ENCODE measurements at places on chromosomes 1 and 21.

DNA sequence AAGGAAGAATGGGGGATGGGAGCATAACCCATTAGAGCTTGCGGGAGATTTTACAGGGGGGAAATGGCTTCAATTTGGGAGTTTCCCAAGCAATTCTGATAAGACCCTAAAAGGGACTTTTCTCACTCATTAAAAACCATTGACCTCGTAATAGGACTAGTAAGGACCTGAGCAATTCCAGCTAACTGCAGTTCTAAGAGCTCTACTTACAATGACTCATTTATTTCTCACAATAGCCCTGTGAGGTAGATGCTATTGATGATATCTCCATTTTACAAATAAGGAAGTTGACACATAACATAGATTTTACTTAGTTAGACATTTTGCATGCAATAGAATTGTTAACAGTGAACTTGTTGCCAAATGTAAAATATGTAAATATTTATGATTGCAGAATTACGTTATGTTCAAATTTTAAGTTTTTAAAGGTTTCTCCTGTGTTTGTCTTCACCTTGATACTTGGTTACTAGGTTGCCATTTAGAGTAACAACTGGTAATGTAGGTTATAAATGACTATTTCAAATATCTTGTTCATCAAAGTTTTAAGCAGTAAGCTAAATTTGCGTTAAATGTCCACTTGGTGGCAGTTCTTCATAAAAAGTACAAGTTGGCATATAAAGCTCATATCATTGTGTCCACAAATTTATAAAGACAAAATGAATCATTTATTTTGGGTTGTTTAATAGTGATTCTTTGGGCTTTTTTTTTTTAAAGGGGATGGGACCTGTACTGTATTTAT lies 182.0 kb downstream of the PLA2G4A start:
- no peak for DNase-seq

DNA sequence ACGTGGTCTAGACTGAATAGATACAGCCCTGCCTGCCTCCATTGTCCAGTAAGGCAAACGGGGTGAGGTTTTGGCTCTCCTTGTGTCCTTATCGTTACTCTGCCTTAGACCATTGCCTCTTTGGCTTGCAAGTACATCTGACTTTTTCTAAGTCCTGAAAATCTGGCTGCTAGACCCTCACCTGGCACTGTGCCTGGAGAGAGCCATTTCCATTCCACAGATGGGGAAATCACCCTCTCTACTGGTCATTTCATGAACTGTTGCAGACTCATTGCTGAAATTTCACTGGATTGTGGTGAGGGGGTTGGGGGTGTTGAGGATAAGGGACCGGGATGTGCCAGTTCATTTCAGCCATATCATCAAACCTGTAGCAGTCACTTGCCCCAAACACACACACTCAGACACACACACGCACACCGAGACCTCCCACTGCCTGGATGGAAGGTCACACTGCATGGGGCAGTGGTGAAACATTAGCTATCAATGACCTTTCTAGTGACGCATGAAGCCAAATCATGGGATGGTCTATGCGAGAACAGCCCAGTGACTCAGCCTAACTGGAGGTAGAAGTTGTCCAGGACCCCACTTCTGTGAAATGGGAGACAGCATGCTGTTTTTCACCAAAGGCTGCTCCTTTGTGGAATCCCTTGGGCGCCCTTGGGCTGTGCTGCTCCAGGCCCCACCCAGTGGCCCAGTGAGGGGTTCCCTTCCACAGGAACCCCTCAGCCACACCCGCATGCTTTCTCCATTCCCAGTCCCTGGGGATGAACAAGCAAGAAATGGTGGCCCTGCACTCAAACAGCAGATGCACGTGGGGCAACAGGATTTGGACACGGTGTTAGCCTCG lies 34.9 kb upstream of the VASH2 start:
- no peak for DNase-seq

DNA sequence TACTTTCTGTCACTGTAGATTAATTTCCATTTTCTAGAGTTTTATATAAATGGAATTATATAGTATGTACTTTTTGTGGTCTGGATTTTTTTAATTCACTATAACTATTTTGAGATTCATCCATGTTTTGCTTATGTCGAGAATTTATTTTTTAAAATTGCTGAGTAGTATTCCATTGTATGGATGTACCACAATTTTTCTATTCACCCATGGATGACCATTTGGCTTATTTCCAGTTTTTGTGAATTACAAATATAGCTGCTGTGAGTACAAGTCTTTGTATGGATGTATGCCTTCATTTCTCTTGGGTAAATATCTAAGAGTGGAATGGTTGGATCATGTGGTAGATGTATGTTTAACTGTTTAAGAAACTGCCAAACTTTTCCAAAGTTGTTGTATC lies 3.7 kb upstream of the THEM4 start:
- no peak for DNase-seq

DNA sequence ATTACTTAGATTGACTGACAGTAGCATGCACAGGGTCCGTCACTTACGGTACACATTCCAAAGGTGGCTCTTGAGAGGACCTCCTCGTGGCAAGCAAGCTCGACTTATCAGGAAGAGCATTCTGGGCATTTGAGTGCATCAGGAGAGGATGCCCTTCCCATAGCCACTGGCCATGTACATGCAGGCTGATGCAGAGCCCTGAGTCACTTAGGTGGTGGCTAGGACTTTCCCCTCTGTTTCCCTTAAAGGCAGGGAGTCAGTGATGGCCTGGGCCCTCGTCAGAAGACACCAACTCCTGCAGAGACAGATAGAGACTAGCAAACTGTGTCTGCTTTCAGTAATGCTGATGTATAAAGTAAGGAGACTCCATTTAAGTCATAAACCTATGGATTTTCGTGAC lies 12.9 kb downstream of the EXO1 start:
- no peak for DNase-seq

DNA sequence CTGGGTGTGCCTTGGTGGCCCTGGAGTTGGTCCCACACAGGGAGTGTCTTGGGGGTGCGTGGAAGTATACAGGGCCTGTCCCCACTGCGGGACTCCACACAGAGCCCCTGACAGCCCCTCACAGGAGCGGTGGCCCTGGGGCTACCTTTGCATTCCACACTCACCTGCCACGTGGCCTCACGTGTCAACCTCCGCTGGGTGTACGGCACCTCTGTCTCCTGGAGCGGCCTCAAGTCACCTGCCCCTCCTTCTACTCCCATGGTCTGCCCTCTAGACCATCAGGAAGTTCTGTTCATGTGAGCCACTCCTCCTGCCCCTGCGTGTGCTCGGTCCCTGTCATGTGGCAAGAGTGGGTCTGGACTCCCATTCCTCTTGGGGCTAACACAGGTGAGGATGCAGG lies 58.6 kb downstream of the FAAP20 start:
- DNase-seq: no peak

- DNase-seq: no peak
Observed at GRCh38 chr1:53069265-53069662, 7.3 kb downstream of the PODN start.

- no peak for DNase-seq
Observed at GRCh38 chr1:199976496-199977144, 50.9 kb upstream of the NR5A2 start.

- no peak for DNase-seq
Observed at GRCh38 chr1:231395076-231395997, 26.8 kb downstream of the EGLN1 start.

DNA sequence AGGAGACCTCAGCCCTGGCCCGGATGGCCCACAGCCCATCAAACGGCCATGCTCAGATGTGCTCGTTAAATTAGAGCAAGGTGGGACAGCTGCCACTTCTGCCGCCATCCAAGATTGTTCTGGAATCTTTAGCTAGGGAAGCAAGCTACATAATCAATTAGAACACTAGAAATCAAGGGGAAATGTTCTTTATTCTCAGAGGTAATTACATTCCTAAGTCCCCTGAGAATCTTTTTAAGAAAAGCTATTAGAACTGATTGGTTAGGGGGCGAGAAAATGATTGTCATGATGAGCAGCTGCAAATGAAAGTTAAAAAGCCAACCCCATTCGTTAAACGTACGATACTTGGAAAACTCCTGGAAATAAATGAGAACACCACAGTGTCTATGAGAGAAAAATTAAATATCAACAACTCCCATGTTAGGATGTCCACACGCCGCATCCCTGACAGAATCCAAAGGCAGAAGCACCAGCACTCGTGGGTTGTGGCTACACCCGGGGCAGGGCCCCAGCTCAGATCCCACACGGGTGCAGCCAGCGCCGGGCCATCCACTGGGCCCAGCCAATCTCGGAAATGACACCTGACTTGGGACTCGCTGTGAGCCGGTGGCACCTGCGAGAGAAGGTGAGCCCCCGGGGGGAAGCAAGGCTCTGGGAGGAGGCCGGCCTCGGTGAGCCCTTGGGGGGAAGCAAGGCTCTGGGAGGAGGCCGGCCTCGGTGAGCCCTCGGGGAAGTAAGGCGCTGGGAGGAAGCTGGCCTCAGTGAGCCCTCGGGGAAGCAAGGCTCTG lies 37.6 kb downstream of the KRTAP10-1 start:
- no peak for DNase-seq

DNA sequence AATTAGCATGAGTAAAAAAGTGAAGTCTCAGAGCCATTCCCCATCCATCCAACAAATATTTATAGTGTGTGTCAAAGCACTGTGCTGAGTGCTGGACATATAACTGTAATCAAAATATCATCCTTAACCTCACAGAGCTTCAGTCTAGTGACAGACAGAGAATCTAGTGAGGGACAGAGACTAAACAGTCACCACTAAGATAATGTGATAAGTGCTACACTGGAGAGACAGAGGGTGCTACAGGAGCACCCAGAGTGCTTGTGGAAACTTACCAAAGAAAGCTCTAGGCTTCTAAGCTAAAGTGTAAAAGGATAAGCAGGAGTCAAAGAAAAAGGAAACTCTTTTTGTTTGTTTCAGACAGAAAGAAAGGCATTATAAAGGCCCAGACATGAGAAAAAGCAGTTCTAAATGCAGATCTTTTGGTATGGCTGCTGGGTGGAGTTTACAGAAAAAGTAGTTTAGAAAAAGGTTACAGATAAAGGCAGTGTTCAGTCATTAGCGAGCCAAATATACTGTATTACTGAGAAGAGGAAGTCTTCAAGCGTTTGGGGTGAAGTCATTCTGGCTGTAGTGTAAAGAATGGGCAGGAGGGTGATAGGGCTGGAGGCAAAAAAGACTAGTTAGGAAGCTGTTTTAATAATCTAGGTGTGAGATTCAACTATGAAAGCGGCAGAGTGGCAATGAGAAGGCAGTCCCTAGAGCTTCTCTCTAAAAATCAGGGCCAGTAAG lies 83.8 kb downstream of the SCMH1 start:
- no peak for DNase-seq

DNA sequence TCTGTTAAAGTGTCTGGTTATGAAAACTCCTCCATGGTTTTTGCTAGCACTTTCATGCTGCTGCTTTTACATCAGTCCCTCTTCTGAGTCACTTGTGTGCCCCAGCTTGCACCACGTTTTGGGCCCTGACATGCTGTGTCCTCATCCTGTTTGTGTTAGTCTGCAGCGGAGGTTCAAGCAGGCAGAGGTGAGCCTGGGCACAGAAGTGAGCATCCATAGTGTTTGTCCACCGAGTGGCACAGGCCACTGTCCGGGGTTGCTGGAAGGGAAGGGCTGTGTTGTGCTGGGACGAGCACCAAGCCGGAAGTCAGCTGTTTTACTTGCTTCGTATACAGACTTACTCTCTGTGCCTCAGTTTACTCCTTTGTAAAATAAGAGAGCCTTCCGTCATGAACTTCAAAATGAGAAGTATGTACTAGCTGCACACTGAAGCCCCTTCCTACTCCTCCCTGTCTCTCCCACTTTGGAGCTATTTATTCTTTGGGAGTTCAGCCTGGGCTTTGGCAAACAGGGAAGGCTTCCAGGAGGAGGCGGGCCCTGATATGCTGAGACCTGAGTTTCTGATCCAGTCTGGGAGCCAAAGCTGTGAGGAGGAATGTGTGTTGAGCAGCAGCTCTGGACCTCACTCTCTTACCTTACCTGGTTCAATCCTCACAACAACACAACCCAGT lies 10.7 kb upstream of the LAPTM5 start:
- DNase-seq: no peak

GRCh38 chr1:53643881-53644390 lies 95.0 kb downstream of the GLIS1 start:
- no peak for DNase-seq

GRCh38 chr21:42616446-42616845 lies 37.0 kb upstream of the PDE9A start:
- no peak for DNase-seq

- no peak for DNase-seq
Observed at GRCh38 chr1:160646711-160647328, at the start of gene SLAMF1. SLAMF1 (minus strand) TSS chr1:160647044; CDS start chr1:160646945, 99 bp downstream.

GRCh38 chr1:228781161-228781808 lies 46.0 kb downstream of the RHOU start:
- no peak for DNase-seq

DNA sequence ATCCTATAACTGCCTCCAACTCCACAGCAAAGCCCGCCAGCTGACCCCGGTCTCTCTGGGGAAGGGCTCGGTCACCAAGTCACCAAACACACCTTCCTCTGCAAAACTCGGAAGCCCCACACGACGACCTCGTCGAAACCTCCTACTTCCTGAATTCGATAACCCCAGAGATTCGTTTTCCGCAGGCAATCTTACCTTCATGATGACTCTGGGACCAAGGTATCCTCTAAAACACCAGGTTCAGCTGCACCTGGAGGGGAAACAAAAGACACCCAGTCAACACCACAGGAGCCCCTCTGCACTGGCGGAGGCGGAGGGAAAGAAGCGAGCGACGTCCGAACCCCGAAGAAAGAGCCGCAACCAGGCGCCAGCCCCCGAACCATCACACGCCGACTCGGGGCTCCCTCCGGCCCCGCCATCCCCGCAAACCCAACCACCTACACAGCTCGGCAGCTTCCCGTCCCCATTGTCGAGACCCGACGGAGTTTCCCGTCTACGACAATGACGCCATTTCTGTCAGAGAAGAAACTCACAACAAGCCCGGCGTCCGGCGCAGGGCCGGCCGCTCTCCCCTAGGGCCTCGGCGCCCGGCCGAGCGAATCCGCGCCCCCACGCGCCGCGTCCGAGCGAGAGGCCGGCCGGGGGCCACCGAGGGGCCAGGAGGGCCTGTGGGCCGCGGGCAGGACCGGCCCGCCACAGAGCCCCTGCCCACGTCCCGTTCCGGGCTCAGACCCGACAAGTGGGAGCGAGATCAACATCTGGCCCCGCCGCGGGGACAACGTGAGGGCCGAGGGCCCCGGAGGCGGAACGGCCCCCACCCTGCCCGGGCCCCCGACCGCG lies 1.0 kb downstream of the ARID4B start:
- DNase-seq: no peak

GRCh38 chr21:24222676-24223075 lies 1384.6 kb downstream of the MRPL39 start:
- DNase-seq: no peak

Data from esophagus squamous epithelium (tissue), 5 donors.